A549 treated with Mapracorat at 1 μM for 4 hours (cell line): ENCODE measurements at places on chromosomes 5 and 9. TPM values are rescaled to one million over a fixed set of nuclear protein-coding genes. Genes with fewer than 3 reads are reported as not detected.

The CCNI2 gene
- total RNA-seq = 0.05 to 0.39 TPM (median 0.21 TPM) in 4 of 5 replicates, not detected in the other

The CDC20B gene
- 0.07 to 0.09 TPM (median 0.09 TPM) in 4 of 5 replicates, not detected in the other for total RNA-seq

The MCTP1 gene
- total RNA-seq = 8.5 to 10.9 TPM (median 9.4 TPM) in 5 replicates

The SH2D3C gene
- 0.06 to 0.15 TPM (median 0.09 TPM) in 5 replicates for total RNA-seq

The TEX48 gene
- not detected in 5 replicates for total RNA-seq

The STK32A gene
- 0.10 to 0.55 TPM (median 0.28 TPM) in 5 replicates for total RNA-seq

The PCDHB5 gene
- total RNA-seq = 1.2 to 1.6 TPM (median 1.3 TPM) in 5 replicates

The TRIM7 gene
- total RNA-seq = 30.1 to 43.0 TPM (median 42.7 TPM) in 5 replicates

The DDX4 gene
- not detected in 5 replicates for total RNA-seq

The CTXN3 gene
- total RNA-seq = not detected in 5 replicates

The ANKRD31 gene
- 0.02 to 0.07 TPM (median 0.05 TPM) in 4 of 5 replicates, not detected in the other for total RNA-seq

The SHB gene
- 30.7 to 45.4 TPM (median 42.8 TPM) in 5 replicates for total RNA-seq

The PCA3 gene
- not detected in 5 replicates for total RNA-seq

The KIF4B gene
- 0.02 TPM in 1 of 5 replicates, not detected in the others for total RNA-seq

The CYFIP2 gene
- total RNA-seq = 14.4 to 23.0 TPM (median 20.6 TPM) in 5 replicates

The OR2V1 gene
- total RNA-seq = not detected in 5 replicates

The LCNL1 gene
- 0.07 to 0.24 TPM (median 0.10 TPM) in 5 replicates for total RNA-seq

The NME5 gene
- not detected in 5 replicates for total RNA-seq

The TNIP1 gene
- 131 to 144 TPM (median 138 TPM) in 5 replicates for total RNA-seq

The TTC16 gene
- total RNA-seq = 0.05 to 0.06 TPM (median 0.06 TPM) in 4 of 5 replicates, not detected in the other

The XPA gene
- 12.2 to 15.8 TPM (median 13.3 TPM) in 5 replicates for total RNA-seq

The PRDM9 gene
- total RNA-seq = not detected in 5 replicates

The SLC1A3 gene
- total RNA-seq = 0.05 to 0.27 TPM in 2 of 5 replicates, not detected in the others

The CARTPT gene
- total RNA-seq = not detected in 5 replicates

The BNC2 gene
- 4.1 to 6.7 TPM (median 5.2 TPM) in 5 replicates for total RNA-seq

The PRUNE2 gene
- 0.26 TPM in 1 of 5 replicates, not detected in the others for total RNA-seq

The FSD1L gene
- 3.3 to 4.9 TPM (median 4.1 TPM) in 5 replicates for total RNA-seq

The TAF1L gene
- not detected in 5 replicates for total RNA-seq

The DNLZ gene
- total RNA-seq = 22.3 to 44.7 TPM (median 37.5 TPM) in 5 replicates

The C5 gene
- 11.2 to 14.4 TPM (median 12.4 TPM) in 5 replicates for total RNA-seq

The BTNL8 gene
- total RNA-seq = not detected in 5 replicates

The PCDHGB1 gene
- 1.3 to 2.0 TPM (median 1.9 TPM) in 5 replicates for total RNA-seq

The IL3 gene
- not detected in 5 replicates for total RNA-seq

The CCL27 gene
- total RNA-seq = 0.28 TPM in 1 of 5 replicates, not detected in the others

The LAMC3 gene
- 1.5 to 3.1 TPM (median 2.2 TPM) in 5 replicates for total RNA-seq

The GLDC gene
- 12.0 to 14.0 TPM (median 12.4 TPM) in 5 replicates for total RNA-seq

The SERINC5 gene
- total RNA-seq = 5.0 to 6.8 TPM (median 6.0 TPM) in 5 replicates

The F2R gene
- total RNA-seq = 38.2 to 57.1 TPM (median 52.3 TPM) in 5 replicates

The PLAC8L1 gene
- total RNA-seq = not detected in 5 replicates

The POU5F2 gene
- 0.02 TPM in 1 of 5 replicates, not detected in the others for total RNA-seq

The MZB1 gene
- total RNA-seq = 0.29 TPM in 1 of 5 replicates, not detected in the others

The PCDHB15 gene
- total RNA-seq = 0.06 to 0.11 TPM (median 0.10 TPM) in 3 of 5 replicates, not detected in the others
